ENCODE measurements at places on chromosomes 2 and 18. TPM values are rescaled to one million over a fixed set of nuclear protein-coding genes. Genes with fewer than 3 reads are reported as not detected.
A peak's percentile ranks its signal among the peaks of the same experiment; 100 is the strongest.

Gene CNOT11
- total RNA-seq: 59.9 TPM

Gene AKAIN1
- not detected for total RNA-seq

Gene RNU2-63P
- total RNA-seq: 27.8 TPM

Gene GCA
- 11.8 TPM for total RNA-seq

Gene TSPYL6
- not detected for total RNA-seq

Gene IWS1
- total RNA-seq: 55.2 TPM

- no peak for DNase-seq
Measured at GRCh38 chr2:150548527-150548926, 61.1 kb upstream of the RND3 start.

- no peak for DNase-seq
Measured at GRCh38 chr2:18531194-18531593, 29.3 kb downstream of the RDH14 start.

DNA sequence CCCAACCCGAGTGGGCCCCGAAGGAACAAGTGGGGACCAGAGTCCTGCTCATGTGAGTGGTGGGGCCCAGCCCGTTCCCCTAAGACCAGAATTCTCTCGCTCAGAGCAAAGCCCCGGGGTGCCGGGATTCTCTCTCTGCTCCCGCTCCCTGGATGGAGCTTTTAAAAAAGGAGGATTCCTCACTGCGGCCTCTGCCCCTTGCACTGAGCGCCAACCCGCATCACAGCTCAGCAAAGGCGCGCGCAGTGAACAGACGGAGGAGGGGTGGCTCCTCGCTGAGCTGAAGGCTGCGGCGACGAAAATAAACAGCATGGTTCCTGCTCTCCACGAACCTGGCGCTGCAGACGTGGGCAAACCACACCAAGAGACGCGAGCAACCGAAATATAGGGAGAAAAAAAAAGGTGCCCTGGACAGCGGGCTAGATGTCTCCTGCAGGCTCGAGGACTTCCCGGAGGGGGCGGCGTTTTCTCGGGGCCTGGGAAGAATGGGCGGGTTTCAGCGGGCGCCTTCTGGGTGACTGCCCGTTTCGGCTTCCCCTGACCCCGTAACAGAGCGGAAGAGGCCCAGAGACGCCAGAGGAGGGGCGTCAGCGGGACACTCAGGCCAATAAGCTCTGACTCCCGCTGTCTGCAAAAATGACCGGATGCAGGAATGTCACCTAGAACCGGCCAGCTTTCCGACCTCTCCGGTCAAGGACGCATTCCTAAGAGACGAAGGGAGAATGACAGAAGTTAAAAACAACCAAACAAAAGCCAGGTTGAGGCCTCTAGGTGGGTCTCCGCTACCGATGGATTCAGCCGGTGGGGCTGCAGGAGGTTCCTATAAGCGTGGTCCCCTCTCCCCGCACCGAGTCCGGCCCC, 819 bp upstream of the KLF11 start:
- DNase-seq: peak; percentile 18

GRCh38 chr2:65261676-65262075, 34.0 kb downstream of the ACTR2 start:
- no peak for DNase-seq

DNA sequence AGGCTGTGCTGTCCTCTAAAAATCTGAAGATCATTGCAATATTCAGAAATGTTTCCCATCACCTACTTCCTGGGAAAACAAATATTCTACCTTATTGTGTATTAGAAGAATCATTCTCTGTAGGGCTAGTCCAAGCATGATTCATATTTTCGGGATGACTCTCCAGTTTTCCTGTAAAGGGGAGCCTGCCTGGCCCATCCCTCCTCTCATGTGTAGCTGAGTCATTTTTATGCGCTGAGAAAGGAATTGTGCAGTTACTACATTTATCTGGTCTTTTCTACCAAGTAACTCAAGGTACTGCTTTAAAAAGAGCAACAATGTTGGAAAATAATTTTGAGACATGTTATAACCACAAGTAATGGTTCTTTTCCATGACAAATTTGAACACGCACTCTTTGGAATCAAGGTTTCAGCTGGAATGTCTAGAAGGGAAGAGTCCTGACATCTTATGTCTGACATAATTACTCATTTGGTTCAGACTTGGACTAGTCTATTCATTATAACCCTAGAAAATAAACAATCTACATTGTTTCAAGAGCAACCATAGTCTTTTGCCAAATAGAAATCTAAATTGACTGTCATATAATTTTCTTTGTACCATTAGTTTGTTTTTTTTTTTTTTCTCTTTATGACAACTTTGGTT, 6.6 kb downstream of the DSG3 start:
- no peak for DNase-seq

GRCh38 chr18:32158108-32158624, 31.7 kb upstream of the MEP1B start:
- peak; percentile 61 for DNase-seq

GRCh38 chr2:1864301-1864980, 120.1 kb upstream of the PXDN start:
- no peak for DNase-seq

DNA sequence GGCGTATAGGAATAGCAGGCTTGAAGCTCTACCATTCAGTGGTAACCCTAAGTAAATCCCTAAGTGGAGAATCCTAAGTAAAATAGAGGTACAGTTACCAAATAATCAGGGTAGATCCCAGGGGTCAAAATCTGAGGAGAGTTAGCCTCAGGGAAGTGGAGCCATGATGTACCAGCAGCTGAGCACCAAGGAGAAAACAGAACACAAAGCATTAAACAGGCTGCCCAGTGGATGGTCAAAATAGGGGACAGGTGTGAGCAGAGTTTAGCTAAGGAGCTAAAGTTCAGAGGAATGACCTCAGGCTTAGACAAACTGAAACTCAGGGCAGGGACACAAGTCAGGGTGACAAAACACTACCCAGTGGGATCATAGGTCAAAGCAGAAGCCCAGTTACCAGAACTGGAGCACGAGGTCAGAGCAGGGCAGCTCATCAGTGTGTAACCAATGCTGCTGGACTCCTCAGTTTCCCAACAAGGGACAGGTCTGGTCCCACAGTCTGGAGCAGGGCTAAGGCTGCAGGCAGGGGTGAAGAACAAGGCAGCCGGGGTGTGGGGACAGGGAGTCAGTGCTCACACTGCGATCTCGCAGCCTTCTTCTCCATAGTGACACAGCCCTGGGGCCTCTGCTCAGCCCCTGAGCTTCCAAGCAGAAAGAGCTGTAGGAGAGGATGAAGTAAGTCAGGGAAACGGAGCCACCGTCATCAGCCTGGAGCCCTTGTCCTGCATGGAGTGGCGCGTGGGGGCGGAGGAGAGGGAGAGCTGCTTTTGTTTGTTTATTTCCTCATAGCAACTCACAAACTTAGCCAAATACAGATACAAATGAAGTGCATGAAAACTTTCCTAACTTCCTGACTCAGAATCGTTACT, 264.0 kb downstream of the MREG start:
- no peak for DNase-seq

DNA sequence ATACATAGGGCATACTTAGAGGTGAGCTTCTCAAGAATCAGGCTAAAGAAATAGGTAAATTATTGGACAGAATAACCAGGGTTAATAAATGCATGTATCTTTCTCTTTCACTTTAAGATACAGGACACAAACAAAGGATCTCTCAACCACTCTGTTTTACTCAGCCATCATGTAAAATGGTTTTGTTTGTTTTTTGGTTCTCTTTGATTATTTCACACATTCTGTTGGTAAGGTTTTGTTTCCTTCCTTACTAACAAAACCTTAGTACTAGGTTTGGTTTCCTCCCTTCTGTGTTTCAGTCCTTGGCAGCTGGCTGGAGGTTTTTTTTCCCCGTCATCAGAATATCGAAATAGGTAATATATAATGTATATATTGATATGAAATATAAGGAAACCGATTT, 1506.8 kb upstream of the TMEFF2 start:
- DNase-seq: no peak

GRCh38 chr2:127541809-127542208, 6.3 kb downstream of the MYO7B start:
- DNase-seq: no peak

DNA sequence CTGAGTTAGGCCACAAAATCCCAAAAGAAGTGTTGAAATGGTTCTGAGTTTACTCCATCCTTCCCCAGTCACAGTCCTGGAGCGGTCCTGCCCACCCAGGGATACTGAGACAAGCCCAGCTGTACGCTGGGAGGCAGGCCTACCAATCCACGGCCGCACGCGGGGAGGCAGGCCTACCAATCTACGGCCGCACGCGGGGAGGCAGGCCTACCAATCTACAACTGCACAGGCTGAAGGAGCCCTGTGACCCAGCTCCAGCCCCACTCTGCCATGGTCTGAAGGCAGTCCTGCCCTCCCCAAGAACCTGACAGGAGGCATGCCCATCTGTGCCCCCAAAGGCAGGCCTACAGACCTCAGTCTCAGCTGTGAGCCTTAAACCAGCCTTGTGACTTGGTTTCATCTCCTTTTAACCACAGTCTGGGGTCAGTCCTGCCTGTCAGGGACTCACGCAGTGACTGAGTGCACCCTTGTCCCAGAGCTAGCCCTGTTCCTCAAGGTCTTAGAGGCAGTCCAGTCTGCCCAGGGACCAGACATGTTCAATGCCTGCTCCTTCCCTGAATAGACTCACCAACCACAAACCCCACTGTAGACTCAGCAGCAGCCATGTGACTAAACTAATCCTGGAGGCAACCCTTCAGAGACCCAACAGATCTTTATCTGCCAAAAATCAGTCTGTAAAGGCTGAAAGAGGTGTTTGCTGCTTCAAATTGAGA, 36.8 kb downstream of the GPC1 start:
- no peak for DNase-seq

- DNase-seq: no peak
Measured at GRCh38 chr2:152858594-152859265, 140.3 kb downstream of the ARL6IP6 start.

DNA sequence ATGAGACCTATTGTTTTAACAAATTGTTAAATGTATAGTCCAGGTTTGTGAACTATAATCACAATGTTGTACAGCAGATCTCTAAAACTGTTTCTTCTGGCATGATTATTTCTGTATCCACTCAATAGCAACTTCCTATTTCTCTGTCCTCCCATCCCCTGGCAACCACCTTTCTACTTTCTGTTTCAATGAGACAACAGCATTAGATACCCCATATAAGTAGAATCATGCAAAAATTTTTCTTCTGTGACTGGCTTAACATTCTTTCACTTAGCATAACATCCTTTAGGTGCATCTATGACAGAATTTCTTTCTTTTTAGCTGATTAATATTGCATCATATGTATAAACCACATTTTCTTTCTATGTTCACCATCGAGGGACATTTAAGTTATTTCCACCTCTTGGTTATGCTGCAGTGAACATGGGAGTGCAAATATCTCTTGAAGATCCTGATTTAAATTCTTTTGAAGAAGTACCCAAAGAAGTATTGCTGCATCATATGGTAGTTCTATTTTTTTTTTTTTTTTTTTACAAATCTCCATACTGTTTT, 713.5 kb downstream of the LRP1B start:
- no peak for DNase-seq

DNA sequence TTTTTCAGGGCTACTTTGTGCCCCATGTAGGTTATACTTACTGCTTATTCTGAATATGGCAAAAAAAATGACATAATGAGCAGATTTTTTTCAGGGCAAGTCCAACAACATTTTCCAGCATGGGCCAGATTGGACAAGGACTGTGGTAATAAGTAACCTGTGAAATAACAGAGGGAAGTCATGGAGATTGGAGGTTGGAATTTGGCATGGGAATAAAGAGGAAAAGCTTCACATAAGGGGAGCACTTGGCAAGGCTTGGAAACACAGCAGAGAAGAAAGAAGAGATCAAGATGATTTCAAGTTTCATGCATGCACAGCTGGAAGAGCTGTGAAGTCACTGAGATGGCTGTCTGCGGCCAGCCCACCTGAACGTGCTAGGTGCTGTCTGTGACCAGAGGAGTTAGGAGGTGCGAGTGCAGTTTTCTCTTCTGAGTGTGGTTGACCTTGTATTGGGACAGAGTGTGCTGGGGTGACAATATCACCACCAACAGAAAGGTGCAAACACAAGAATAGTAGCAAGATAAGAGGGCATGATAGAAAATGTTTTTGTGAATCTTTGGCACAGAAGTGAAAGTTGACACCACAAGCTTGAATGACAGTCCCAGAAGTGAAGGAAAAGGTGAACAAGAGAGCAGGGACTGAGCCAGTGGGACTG, 71.1 kb upstream of the DSC1 start:
- DNase-seq: no peak

DNA sequence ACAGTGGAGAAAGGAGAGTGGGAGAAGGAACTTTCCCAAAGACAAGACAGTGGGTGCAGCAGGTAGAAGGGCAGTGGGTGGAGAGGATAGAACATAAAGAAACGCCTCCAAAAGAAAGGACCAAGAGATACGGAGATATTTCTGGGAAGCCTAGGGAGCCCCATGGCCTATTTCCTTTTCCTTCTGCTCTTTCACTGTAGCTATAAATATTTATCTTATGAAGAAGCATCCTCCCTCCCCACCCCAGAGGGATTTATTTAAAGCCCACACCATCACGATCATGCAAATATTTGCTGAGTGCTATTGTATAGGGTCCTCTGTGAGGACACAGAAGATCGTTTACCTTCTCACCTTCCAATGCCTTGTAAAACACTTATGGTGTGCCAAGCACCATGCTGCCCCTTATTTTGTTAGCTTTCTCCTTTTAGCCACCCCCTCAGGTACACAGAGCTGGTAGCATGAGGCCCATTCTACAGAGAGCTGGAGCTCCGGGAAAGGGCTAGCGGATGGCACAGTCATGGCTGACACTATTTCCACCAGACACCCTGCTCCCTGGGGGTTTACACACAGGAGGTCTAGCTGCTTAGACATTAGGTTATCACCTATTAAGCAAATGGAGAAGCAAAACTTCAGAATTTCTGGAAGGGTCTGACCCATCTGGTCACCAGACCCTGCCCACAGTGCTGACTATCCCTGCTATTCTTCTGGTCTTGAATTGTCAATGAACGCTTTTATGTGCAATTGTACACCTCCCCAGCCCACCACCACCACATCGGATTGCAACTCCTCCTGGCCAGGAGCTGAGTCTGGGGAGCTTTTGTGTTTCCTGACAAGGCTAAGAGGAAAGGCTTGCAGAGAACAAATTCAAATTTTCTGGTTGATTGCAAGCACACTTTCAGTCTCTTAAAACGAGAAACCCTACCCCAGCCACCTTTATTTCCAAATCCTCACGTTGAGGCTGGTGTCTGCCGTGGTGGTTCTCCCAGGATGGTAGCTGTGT, 91.8 kb upstream of the KLF7 start:
- no peak for DNase-seq

DNA sequence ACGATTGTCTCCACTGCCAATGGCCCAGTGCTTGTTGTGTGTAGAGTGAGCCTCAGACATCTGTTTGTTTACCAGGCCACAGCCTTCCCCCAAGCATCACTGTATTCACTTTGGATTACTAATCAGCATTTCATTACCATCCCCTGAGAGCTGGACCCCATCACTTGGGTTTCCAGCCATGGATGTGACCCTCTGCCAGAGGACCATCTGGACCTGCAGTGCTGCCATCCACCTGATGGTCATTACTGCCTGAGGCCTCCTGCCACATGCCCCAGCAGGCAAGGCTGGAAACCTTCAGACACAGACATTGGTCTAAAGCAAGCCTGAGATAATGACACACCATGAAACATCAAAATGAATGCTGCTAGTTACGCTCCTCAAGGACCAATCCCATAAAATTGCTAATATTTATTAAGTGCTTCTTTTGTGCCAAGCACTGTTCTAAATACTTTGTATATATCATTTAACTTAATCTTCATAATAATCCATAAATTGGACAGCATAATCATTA, 2096.3 kb upstream of the CELF4 start:
- DNase-seq: no peak

- no peak for DNase-seq
Measured at GRCh38 chr2:41846962-41847361, 200.9 kb upstream of the PKDCC start.

- DNase-seq: no peak
Measured at GRCh38 chr2:205996161-205996560, 89.8 kb downstream of the INO80D start.

Measured in activated T-cell treated with anti-CD3 and anti-CD28 coated beads, Interleukin-2, amount 50 U/mL, for 4 hours (primary cell).